ENCODE measurements at places on chromosomes 16 and 17. TPM values are rescaled to one million over a fixed set of nuclear protein-coding genes. Genes with fewer than 3 reads are reported as not detected.

TRIM16 gene
- 20.1 TPM for total RNA-seq

CFAP97D1 gene
- total RNA-seq, result not detected

ZNF469 gene
- 2.1 TPM for total RNA-seq

CD2BP2 gene
- total RNA-seq, result 51.5 TPM

PRSS53 gene
- total RNA-seq, result 1.8 TPM

TLE7 gene
- total RNA-seq, result not detected

CHD9NB gene
- 1.1 TPM for total RNA-seq

TMEM204 gene
- 69.2 TPM for total RNA-seq

TMEM88 gene
- total RNA-seq, result 10.7 TPM

CTF1 gene
- total RNA-seq, result 9.3 TPM

BAIAP3 gene
- total RNA-seq, result 3.0 TPM

KRTAP2-1 gene
- total RNA-seq, result not detected

TPSAB1 gene
- 122 TPM for total RNA-seq

CSH1 gene
- total RNA-seq, result not detected

PRR35 gene
- total RNA-seq, result not detected

TVP23C gene
- 18.4 TPM for total RNA-seq

NETO2 gene
- total RNA-seq, result 11.2 TPM

MMP28 gene
- total RNA-seq, result 55.6 TPM

APOH gene
- total RNA-seq, result 29.6 TPM

DPEP2 gene
- total RNA-seq, result 16.4 TPM

KRTAP4-2 gene
- not detected for total RNA-seq

KRTAP1-4 gene
- not detected for total RNA-seq

PLD2 gene
- 33.4 TPM for total RNA-seq

CLEC19A gene
- 0.17 TPM for total RNA-seq

ZNF385C gene
- 0.78 TPM for total RNA-seq

RASL10B gene
- total RNA-seq, result 2.2 TPM

TLCD3B gene
- not detected for total RNA-seq
